Articular chondrocyte of knee joint (primary cell): ENCODE measurements at places on chromosomes 7 and 10. TPM values are rescaled to one million over a fixed set of nuclear protein-coding genes. Genes with fewer than 3 reads are reported as not detected.

FGFR2 gene
- total RNA-seq: 53.6 and 64.0 TPM in 2 replicates

DRGX gene
- not detected in 2 replicates for total RNA-seq

DEPP1 gene
- total RNA-seq: 87.3 and 140 TPM in 2 replicates

SPDYE3 gene
- not detected in 2 replicates for total RNA-seq

FAM3C gene
- total RNA-seq: 72.3 and 83.9 TPM in 2 replicates
